Left ventricle myocardium inferior (tissue), 1 donor: ENCODE measurements at places on chromosomes 5 and 9. TPM values are rescaled to one million over a fixed set of nuclear protein-coding genes. Genes with fewer than 3 reads are reported as not detected.

DNA sequence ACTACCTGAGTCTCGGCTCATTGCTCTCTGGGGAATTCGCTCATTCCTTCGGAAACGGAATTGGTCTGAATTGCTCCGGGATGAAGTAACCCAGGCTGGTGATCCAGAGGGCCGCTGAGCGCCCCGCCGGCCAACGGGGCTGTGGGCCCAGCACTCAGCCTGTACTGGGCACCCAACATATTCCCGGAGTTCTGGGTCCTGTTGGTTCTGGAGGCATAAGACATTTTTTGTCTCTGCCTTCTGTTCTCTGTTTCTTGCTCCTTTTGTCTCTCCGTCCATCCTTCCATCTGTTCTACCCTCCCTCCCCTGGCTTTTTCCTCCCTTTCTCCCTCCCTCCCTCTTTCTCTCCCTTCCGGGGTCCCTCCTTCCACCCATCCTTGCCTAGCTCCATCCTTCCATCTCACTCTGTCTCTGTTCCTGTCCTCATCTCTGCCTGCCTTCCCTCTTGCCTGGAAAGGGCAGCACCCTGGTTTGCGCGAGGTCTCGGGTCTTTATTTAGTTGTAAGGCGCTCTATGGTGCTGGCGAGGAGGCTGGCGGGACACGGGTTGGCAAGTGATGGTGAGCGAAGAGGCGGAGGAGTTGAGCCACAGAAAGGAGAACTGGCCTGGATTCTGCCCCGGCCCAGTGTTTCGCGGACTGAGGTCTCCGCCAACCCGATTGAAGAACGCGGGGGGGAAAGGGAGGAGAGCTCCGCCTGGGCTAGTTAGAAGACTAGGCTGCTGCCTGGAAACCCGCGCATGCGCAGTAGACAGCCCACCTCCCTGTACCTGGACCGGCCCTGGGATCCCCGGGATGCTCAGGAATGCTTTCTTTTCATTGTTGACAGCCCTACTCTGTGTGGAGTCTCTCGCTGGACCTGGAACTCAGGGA lies 1468.0 kb downstream of the FOXD4L5 start:
- DNase-seq: peak; percentile 82

DNA sequence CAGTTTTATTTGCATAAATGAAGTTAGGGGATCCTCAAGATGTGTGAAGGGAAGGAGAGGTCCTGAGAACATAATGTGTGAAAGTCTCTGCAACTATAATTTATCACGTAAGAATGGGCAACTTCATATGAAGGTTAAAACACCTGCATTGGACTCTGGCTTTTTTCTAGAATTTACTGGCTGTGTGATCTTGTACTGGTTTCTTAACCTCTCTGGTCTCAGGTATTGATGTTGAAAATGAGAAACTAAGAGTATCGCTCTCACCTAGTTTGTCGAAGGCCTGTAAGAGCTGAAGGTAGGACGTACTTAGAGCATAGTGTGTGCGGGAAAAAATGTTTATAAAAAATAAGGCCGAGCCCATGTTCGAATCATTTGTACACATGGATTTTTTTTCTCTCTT lies 280.5 kb downstream of the ICE1 start:
- DNase-seq: no peak

DNA sequence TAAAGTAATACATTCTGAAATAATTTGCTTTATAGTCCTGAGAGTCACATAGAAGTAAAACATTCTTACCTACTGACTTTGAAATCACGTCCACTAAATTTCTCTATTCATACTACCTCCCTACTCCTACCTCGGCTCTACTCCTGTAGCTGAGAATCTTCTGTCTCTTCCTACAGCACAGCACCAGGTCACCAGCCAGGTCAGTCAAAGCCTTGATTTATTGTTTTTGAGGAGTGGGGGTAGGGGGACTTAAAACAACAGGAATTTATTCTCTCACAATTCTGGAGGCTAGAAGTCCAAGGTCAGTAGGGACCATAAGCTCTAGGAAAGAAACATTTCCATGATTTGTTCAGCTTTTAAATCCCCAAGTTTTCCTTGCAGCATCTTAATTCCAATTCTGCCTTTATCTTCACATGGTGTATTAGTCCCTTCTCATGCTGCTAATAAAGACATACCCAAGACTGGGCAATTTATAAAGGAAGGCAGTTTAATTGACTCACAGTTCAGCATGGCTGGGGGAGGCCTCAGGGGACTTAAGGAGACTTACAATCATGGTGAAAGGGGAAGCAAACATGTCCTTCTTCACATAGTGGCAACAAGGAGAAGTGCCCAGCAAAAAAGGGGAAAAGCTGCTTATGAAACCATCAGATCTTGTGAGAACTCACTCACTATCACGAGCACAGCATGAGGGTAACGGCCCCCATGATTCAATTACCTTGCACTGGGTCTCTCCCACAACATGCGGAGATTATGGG lies 49.6 kb upstream of the CCNG1 start:
- DNase-seq: no peak

DNA sequence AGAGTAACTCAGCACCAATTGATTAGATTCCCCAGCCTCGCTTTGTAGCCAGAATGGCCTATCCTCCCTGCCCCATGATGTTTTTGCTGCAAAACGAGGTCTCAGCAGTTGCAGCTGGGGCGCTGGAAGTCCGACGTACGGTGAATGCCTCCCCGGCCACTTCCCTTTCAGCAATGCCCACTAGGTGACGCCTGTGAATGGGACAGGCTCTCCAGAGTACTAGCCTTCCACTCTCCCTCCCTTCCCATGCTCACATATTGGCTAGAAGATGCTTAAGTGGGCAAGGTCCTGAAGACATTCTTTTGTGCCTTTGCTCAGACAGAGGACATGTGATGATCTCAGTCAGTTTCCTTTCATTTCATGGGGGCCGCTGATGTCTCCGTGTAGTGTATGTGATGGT lies 50.8 kb downstream of the DMRT2 start:
- peak; percentile 38 for DNase-seq

The PLAC8L1 gene
- total RNA-seq: 0.49 TPM

DNA sequence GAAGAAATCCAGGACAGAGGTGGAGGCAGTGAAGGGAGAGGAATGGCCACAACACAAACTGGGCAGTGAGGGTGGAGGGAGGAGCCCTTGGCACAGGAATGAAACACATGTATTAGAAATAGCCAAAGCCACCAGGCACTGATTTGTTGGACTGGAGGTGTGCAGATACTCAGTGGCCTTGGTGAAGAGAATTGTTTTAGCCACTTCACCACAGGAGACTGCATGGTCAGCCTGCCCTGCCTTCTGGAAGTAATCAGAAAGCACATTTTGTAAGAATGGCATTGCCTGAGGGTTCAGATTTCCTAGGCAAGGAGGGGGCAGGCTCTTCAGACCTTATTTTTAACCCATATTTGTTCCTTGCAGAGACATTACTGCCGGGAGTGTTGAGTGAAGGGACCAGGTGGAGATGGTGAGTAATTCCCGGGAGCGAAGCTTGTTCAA lies 2.2 kb downstream of the SGCD start:
- peak; percentile 33 for DNase-seq

DNA sequence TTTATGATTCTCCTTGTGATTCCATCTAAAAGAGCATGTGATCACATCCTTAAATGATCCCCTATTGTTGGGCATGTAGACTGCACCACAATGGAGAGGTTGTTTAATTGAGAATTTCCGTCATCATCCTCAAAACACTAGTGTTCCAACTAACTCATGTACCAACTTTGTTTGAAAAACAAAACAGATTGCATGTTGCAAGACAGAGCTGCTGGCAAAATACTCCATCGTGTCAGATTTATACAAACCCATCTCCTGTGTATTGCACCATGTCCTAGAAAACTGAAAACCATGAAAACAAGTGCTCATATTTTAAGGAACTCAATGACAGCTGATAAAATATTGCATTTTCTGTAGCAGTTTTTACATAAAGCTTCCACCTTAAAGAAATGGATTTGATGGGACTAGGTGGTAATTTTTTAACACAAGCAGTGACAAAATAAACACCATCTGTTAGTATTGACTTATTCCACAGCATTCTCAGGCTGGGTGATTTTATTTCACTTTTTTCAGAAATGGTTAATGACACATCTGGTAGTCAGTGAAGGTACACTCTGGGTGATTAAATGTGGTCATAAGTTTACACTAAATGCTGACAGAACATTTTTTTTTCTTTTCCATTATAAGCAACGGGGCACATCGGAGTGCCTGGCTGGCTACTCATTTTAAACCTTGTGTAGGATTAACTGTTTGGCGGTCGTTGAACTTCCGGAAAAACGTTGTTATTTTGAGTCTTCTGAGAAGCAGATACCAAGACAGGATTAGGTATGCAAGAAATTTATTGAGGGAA lies 602.9 kb upstream of the WWC1 start:
- no peak for DNase-seq

The AGXT2 gene
- not detected for total RNA-seq

DNA sequence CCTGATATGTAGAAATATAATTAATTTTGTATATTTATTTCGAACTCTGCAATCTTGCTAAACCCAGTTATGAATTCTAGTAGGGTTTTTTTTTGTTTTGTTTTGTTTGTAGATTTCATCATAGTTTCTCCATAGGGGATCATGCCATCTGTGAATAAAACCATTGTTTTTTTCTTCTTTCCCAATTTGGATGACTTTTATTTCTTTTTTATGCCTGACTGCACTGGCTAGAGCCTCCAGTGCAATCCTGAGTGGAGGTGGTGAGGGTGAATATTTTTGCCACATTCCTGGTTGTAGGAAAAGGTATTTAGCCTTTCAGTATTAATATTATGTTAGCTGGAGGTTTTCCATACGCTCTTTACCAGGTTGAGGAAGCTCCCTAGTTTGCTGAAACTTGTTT lies 70.0 kb upstream of the GFPT2 start:
- no peak for DNase-seq

The TAF11L5 gene
- total RNA-seq: not detected

DNA sequence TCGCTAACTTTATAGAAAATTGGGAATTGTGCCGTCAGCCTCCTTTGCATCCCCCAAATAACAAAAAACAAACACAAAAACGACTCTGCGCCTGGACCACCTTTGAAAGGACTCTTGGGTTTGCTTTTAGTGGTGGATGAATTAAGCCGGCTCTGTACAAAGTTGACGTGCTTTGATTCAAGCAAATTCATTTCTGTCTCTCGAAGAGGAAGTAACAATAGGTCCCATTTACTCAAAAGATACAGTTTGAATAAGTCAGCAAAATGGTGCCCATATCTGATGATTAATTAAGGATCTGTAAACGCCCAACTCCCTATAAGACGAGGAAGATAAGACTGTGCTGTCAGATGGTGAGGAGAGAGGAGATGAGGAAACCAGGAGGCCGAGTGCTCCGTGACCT lies 67.8 kb downstream of the AK8 start:
- DNase-seq: no peak

The WHRN gene
- total RNA-seq: 0.80 TPM

The IRGM gene
- not detected for total RNA-seq

DNA sequence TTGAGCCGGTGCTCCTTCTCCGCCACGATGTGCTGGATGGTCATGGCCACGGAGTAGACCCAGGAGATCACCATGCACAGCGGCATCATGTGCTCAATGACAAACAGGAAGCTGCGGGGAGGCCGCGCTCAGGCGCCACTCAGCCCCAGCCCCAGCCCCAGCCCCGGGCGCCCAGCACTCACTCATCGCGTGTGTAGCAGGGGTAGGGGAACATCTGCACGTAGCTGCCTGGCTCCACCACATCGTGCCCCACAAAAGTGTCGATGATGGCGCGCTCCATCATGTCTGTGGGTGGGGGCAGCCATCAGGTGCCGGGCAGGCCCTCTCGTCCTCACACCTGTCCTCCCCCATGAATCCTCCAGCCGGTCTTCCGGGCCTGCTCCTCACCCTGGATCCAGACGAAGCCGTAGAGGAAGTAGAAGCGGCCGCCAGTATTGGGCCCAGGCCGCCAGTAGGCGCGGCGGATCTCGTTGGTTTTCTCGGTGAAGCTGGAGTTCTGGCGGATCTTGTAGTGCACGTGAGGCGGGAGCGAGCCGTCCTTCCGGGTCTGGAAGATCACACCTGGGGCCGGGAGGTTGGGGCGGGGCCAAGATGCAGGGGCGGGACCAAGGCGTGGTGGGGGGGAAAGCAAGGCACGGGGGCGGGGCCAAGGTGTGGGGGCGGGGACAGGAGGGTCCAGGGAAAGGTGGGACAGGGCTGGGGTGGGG lies 10.1 kb downstream of the ABCA2 start:
- no peak for DNase-seq
